AG10803 (cell line): ENCODE measurements at places on chromosomes 16 and 17.

DNA sequence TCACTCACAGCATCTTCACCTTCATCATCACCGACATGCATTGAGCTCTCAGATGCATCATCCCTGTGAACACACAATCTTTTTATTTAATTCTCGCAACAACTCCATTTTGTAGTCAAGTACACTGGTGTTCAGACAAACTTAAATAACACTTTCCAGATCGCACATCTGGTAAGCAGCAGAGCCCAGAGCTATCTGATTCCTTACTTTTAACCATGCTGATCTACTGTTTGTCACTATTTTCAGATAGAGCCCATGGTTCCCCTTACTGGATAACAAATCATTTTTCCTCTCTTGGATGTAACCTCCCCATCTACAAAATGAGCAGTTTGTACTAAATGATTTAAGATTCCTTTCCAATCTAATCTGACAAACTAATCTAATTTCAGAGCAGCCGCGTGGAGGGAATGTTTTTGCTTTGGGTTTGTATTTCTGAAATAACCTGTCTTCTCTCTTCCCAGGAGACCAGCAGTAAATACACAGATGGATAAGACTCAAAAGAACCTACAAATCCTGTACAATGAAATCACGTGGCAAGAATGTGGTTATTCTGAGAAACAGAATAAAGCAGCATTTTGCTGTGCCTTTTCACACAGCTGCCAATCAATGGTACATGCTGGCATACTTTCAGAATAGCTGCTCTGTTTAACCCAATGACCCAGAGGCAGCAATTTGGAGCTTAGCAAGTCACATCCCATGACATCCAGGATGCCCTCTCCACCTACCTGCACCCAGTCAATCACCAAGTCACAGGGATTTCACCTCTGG is 72.9 kb upstream of the CCL2 start:
- no peak for DNase-seq

DNA sequence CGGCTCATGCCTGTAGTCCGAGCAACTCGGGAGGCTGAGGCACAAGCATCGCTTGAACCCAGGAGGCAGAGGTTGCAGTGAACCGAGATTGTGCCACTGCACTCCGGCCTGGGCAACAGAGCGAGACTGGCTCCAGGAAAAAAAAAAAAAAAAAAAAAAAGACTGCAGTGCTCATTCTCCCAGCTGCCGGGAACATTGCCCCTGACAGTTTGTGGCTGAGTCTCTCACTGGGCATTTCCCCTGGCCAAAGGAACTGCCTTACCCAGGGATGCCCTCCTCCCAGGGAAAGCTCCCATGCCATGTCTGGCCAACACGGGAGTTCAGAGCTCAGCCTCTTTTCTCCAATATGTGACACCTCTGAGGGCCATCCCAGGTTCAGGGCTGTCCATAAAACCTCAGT is 21.3 kb upstream of the USP10 start:
- no peak for DNase-seq

- peak; percentile 64 for DNase-seq
Measured at GRCh38 chr17:64736804-64737492, 74.8 kb upstream of the SMURF2 start.

GRCh38 chr16:20310421-20311395 is 16.6 kb downstream of the GP2 start:
- DNase-seq = no peak

DNA sequence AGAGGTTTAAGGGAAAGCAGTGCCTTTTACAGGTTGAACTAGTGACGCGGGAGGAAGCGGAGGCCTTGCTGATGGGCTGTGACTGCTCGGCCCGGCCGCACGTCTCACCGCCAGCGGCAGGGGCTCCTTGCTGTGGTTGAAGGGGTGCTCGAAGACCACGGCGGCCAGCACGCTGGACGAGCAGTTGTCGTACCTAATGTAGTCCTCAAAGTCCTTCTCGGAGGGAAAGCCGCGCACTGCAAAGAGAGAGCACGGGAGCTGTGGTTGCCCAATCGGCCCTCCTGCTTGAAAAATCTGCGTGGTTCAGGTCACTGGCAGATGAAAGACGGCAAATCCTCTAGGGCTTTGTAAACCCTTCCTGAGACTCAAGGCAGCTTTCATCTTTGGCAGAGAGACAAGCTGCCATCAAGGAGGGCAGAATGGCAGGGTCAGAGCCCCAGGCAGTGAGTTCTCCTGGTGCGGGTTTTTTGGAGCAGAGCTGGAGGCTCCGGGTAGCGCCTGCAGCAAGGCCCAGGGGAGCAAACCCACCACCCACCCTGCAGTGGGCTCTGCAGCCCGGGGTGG is 16.1 kb downstream of the ABCA3 start:
- no peak for DNase-seq

GRCh38 chr17:82838386-82839063 is 1.3 kb downstream of the ZNF750 start:
- peak; percentile 56 for DNase-seq

GRCh38 chr17:74156878-74157277 is 46.6 kb upstream of the RPL38 start:
- no peak for DNase-seq

GRCh38 chr17:83057793-83058265 is 21.6 kb upstream of the METRNL start:
- DNase-seq = no peak
